ENCODE measurements at places on chromosomes 2 and 18. TPM values are rescaled to one million over a fixed set of nuclear protein-coding genes. Genes with fewer than 3 reads are reported as not detected.

Gene CTAGE1
- not detected for total RNA-seq

Gene LCT
- 0.27 TPM for total RNA-seq

Gene LYG1
- 1.2 TPM for total RNA-seq

Gene RAX
- total RNA-seq: not detected

Gene FAM110C
- total RNA-seq: 26.6 TPM

Gene TPO
- 1.5 TPM for total RNA-seq

Gene ZNF892
- total RNA-seq: 1.8 TPM

Gene CD302
- total RNA-seq: 18.3 TPM

Gene POU3F3
- total RNA-seq: 0.34 TPM

Gene SOS1
- total RNA-seq: 31.2 TPM

Gene FLACC1
- total RNA-seq: 2.1 TPM

All from left colon (tissue), 2 donors.